ENCODE measurements at places on chromosomes 1 and 21.

DNA sequence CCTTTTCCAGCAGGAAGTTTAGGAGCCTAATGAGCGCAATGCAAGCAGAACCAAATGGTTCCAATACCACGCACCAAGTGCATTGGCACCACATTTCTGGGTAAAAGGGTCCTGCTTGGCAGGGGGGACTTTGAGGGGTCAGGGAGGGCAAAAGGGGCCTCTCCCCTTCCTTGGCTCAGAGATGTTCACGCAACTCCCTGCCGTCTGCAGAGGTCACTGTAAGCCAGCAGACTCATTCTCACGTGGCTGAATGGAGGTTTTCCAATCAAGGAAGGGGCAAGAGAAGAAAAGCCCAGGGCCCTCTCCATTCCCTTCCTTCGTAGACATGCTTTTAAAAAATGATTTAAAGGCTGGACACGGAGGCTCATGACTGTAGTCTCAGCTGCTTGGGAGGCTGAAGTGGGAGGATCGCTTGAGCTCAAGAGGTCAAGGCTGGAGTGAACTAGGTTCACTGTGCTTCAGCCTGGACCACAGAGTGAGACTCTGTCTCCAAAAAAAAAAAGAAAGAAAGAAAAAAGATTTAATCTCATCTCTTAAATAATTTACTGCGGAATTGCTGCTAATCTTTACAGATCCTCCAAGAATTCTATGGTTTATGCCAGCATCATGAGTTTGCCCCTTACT is 80.3 kb downstream of the RUNX3 start:
- no peak for DNase-seq

GRCh38 chr1:99539131-99539530 is 106.8 kb upstream of the PALMD start:
- DNase-seq = no peak

DNA sequence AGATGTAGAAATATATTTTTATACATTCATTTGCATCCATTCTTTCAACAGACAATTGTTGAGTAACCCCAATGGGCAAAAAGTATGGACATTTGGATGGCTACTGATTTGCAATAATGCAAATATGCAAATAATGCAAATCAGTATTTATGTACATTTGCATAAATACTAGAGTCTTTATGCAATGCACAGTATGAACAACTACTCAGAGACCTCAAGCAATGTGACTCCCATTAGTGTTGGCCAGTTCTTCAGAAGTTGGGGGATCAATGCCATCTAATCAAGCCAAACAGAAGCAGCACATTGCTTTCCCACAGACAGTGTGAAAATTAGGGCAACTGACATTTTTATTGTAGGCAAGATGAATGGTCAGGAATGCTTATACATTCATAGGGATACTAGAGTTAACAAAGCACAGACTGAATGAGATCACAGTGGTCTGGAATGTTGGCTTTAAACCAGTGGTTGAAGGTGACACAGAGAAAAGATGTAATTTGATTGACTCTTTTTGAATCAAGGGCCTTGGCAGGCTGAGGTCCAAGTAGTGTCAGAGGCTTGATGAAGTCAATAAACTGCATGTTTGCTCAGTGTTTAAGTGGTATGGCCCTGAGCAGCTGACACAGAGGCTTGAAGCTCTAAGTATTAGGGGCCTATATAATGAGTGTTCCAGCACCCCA is 256.6 kb downstream of the CTH start:
- no peak for DNase-seq

GRCh38 chr1:101235696-101236515 is 913 bp upstream of the S1PR1 start:
- DNase-seq = peak; percentile 72

- no peak for DNase-seq
Observed at GRCh38 chr1:243882276-243882675, 32.2 kb upstream of the AKT3 start.

DNA sequence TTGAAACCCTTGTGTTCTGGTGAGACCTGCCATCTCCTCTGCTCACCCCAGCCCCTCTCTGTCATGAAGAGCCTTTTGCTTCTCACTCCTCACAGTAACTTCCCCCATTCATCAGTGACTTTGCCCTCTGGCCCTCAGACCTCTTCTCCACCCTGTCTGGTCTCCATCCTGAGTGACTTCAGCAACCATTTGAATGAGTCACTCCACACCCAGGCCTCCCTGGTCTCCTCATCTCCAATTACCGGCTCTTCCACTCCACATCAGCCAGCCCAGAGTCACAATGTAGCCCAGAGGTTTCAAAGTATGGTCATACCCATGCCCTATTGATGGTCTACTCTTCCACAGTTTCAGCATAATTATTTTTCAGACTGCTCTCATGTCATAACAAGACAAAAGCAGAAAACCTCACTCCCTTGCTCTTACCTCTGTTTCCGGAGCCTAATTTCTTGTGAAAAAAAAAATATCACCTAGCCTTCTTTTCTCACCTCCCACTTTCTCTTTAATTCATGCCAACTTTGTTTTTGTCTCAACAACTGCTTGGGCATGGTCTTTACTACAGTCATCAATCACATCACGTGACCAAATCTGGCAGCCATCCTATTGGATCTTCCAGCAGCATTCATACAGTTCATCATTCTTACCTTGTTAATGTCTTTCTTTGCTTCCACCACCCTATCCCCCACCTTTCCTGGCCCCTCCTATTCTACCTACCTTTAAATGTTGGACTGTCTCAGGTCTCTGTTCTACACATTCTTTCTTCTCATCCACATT is 35.6 kb upstream of the NEK7 start:
- no peak for DNase-seq

DNA sequence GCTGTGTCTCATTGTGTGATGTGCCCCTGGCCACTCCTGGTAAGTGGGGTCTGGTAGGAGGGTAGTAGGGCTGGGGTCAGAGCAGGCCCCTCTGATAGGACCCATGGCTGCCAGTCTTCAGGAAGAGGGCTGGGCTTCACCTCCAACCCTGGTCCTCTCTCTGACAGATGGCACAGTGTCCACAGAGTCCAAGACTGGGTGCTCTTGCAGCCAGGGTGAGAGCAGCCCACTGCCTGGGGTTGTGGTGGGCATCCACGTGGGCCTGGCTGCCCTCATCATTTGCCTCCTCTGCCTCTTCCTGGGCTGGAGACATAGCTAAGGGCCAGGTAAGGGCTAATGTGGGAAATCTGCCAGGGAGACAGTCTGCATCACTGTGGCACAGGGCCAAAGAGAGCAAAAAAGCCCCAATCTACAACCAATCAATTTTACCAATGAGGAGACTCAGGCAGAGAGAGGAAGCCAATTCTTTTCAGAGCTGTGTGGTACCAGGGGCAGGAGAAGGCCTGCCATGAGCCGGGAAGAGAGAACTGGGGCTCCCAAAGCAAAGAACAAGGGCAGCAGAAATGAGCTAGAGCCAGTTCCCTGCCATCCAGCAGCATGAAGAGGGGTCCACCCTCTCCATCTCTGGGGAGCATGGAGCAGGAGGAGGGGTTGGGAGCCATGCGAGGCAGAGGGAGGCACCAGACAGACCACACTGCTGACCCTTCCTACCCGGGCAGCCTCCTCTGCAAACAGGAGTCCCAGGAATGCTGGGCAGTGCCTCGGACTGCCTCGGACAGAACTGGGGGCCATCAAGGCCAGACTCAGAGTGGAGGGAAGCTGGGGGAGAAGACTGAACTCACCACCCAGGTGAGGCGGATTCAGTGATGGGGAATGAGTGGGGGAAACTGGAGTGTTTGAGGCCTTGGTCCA is 26.8 kb downstream of the SLC27A3 start:
- DNase-seq = no peak

DNA sequence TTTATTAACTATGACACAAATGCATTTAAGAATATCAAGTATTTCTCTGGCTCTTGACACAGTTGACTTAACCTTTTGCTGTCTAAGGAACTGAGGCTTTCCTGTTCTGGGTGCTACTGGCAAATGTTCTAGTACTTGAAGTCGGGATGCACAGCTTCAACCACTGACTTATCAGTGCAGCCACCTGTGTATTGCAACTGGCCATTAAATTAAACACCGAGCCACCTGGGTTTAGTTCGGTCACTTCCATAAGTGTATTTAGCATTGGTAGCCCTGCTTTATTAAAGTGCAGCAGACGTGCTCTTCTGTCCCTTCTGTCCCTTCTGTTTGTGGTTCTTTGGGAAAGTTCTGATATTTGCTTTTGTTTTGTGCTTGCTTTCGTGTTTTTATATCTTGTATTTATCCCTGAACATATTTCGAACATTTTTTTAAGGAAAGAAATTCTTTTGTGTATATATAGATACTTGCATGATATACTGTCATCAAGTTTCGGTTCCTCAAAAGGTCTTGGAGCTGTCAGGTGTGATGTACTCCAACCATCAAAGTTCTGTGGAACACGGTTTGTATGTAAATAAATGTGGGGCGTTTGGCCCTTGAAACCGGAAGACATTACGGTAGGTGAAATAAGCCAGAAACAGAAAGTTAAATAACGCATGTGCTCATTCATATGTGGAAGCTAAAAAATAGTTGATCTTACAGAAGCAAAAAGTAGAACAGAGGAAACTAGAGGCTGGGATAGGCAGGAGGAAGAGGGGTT is 297.9 kb upstream of the GREM2 start:
- DNase-seq = no peak

GRCh38 chr1:65082346-65083040 is 65.5 kb upstream of the AK4 start:
- no peak for DNase-seq

DNA sequence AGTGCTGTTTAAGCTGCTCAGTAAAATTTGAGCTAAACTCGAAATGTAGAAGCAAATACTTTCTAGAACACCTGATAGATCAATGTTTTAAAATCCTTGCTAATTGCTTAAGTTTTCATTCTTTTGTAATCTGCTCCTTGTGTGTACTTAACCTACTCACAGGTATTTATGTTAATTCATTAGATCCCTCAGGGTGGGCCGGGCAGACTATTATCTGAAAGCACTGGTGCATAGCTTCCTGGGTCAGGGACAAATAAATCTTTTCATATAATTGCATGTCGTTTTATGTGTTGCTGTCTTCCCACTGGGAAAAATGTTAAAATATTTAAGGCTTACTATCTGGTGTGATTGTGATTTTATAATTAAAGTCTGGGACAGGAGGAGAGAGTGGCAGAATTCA is 440.5 kb downstream of the SMYD3 start:
- no peak for DNase-seq

GRCh38 chr1:151193856-151194255 is 3.9 kb upstream of the VPS72 start:
- DNase-seq = no peak

DNA sequence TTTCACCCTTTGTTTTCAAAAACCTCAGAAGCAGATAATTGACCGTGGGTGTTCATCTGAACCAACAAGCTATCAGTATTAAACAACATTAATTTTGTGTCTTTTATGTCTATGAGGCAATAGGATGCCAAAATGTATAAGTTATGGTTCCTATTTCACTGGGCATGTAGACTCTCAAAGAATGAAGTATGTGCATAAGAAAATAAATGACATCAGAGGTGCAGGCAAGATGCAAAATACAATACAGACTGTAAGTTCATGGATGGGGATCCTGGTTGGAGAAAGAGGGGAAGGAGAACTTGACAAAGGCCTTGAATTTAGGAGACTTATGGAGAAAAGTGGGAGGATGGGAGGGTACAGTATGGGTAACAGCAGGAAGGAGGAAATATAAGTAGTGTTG is 23.4 kb upstream of the POU2F1 start:
- no peak for DNase-seq

DNA sequence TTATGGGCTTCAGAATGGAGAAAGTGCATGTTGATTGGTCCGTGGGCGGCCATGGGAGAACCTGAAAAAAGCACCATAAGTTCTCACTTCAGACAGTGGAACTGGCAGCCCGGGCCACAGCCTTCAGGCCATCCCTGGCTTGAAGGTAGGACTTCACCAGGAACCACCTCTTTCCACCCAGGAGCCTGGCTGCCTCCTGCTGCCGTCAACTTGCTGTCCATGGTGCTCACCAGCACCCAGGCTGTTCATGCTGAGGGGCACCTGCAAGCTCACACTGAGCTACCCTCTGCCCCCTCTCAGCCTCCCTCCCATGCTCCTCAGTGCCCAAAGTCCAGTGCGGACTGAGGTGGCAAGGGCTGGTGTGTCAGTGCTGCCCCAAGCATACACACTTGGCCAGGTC is 12.9 kb upstream of the FNBP1L start:
- no peak for DNase-seq

DNA sequence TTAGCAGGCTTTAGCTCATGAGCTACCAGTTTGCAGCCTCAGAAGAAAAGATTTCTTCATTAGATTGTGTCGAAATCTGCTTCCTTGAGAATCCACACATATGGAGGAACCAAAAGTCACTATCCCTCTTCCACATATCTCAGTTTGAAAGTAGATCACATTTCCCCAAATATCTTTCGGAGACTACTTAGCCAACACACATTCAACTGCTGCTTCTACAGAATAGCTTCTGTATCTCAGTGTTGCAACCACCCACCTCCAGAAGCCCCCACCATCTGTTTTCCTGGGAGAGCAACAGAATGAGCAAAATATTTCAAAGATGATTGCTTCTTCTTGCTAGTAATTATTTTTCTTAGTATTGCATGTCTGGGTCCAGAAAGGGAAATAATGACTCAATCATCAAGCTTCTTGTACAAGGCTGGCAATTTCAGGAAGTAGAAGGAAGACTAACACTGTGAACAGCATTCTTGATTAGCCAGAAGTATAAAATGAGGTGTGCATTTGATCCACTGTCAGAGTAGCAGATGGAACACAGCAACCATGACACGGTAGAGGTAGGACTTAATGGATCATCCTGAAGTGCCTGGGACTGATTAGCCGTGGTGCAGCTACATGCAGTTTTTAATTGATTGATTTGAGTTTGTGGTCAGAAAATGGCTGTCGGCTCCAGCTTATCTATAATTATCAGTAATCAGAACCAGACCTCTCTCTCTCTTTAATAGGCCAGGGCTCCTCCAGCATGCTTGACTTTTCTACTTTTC is 24.9 kb downstream of the ZC3H11B start:
- no peak for DNase-seq

DNA sequence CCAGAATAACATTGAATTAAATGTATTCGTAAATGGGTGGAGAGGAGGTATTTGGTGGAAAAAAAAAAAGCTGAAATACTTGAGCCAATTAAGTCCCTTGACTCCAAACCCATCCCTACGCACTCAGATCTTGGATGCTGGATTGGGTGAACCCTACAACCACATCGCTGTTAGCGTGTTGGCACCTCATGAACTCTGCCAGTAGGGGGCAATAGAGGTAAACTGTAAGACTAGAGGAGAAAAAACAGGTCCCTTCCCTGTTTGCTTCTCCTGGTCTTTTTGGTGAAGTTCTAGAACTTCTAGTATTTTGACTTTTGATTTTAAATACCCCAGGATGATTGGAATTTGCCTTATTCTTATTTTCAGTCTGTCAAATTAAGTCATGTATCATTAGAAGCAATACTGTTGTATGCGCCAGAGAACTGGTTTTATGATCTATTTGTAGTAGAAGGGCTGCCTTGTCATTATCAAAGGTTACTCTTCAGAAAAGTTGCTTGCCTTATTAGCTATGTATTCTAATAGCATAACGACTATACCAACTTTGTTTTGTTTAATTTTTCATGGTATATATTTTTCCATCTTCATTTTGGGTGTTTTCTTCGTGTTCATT is 1.9 kb upstream of the OR13G1 start:
- DNase-seq = no peak

GRCh38 chr1:75062111-75062510 is 72.1 kb upstream of the LHX8 start:
- DNase-seq = no peak

GRCh38 chr1:238606896-238607295 is 716.2 kb upstream of the ZP4 start:
- no peak for DNase-seq

- no peak for DNase-seq
Observed at GRCh38 chr21:41680444-41681347, 86.2 kb downstream of the RIPK4 start.

Measured in right forelimb (tissue), 1 donor.